ENCODE measurements at places on chromosomes 7 and 10.

DNA sequence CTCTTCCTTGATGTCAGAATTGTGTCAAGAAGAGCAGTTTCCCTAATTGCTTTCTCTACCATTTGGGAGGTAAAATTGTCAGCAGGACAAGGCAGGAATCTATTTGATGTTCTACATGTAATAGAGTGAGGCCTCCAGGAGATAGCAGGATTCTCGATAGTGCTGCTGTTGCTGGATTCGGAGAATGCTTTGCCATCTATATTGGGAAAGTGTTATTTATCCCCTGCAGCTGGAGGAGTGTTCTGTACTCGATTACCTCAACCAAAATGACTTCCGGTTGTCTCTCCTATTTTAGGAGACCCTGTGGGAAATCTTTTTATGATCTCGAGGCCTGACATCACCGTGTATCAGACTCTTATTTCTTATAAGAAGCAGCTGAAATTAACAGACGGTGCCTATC lies 217.1 kb downstream of the TMEM178B start:
- no peak for DNase-seq

- no peak for DNase-seq
Measured at GRCh38 chr7:108596560-108596959, 26.9 kb downstream of the DNAJB9 start.

DNA sequence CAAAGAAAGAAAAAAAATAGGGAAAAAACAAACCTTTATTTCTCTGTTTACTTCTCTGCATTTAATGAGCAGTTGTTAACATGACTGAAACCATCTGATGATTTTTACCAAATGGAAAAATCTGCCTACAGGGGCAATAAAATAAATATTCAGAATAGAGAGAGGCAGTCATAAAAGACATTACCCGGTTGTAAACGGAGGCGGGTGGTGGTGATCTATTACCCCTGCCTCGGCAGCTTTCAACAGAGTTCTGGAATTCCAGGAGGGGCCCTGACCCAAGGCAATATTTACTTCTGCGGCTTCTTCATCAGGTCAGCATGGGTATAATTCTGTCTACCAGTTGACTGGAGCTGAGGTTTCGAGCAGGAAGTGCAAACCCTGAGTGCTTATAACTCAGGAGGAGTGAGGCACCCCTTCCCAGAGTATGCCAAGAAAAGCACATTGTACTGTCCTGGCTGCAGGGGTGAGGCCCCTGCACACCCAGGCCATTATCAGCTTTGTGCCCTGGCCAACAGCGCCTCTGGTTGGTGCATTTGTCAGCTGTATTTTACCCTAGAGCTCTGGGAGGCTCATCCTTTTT lies 8.2 kb upstream of the CXCL12 start:
- no peak for DNase-seq

- no peak for DNase-seq
Measured at GRCh38 chr7:45590679-45591057, 16.5 kb downstream of the ADCY1 start.

DNA sequence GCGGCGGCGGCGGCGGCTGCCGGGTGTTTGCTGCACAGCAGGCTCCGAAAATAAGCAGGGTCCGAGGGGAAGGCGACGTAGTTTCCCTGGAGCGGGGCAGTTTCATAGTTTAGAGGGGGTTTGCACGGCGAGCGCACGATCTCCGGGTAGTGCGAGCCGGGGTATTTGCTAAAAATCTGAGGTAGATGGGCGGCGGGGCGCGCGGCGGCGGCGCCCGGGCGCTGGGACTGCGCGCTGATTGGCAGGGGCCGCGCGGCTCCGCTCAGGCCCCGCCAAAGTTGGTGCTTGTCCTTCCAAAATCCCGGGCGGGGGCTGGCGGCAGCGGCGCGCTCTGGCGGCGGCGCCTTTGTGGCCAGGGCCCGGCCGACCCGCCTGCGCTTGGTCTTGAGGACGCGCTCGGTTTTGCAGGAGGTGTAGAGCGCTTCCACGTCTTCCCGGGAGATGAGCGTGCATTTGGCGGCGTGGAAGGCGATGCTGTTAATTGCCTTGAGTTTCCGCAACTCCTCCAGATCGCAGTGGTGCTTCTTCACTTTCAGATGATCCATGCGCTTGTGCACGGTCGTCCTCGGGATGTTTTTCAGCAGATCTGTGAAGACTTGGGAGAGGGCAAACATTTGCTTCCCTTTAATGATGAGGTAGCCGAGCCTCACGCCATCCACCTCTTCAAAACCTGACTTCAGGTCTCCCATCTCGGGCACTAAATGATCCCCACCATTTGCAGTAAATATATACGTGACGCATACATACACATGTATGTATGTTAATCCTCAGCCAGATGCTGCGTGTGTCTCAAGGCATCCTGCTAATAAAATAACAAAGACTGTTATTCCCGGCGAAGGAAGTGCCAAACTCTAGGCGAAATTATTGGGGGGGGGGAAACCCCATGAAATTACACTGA lies 8.1 kb downstream of the SKIDA1 start:
- no peak for DNase-seq

GRCh38 chr10:80288849-80289248 lies 609 bp downstream of the MAT1A start:
- no peak for DNase-seq

- no peak for DNase-seq
Measured at GRCh38 chr10:5449823-5450222, 37.5 kb downstream of the NET1 start.

- DNase-seq: no peak
Measured at GRCh38 chr10:61992671-61993668, 91.5 kb downstream of the ARID5B start.

DNA sequence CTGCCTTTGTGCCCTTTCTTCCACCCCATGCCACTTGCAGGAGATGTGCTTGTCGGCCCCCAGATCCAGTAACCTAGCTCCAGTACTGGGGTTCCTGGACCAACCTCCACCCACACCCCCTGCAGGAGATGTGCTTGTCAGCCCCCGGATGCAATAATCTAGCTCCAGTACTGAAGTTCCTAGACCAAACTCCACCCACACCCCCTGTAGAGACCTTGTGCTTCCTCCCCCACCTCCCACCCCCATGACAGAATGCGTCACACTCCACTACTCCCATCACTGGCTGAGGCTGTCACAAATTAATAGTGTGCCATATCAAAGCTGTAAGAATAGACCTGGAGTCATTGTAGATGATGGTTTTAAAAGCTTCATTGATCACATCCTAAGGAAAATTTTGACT lies 185.0 kb downstream of the BICC1 start:
- no peak for DNase-seq

DNA sequence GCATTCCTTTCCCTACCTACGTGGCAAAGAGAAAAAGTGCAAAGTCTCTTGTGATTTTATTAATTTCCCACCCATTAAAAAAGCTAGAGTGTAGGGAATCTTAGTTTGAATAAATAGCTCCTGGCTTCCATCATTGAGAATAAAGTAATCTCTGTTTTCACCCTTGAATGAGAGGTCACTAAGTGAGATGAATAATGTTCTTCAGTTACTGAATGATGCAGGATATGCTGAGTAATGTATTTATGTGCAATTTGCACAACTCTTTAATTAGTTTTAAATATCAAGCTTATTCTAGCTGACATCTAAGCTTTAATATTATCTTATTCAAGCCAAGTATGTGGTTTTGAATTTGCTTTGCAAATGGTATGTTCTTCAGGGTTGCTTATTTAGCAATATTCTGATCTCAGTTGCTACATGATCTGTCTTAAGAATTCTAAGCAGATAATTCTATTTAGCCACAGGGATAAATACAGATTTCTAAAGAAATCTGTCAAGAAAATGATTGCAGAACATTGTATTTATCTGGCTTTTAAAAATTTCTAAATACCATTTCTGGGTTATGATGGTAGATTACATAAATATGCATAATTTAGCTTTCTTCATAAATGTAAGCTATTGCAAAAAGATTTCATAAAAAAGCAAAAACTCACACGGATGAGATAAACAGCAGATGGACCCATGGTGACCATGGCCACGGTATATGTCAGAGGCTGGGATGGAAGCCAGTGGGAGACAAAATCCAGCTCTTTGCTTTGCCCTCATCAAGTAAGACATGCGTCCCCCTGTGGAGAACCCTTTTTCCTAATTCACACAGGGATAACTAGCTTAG lies 141.0 kb downstream of the MACC1 start:
- DNase-seq: no peak

DNA sequence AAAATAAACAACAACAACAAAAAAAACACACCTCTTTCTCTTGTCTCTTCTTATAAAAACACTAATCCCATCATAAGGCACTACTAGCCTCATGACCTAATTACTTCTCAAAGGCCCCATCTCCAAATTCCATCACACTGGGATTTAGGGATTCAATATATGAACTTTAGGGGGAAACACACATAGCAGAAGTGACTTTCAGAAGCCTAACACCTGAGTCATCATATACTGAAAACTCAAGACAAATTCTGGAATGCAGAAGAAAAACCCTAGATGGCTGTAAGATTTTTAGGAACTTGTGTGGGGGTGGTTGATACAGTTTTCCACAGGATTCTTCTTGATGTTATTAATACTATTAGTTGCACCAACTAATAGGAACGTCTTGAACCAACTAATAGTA lies 33.7 kb upstream of the CSTF2T start:
- no peak for DNase-seq

DNA sequence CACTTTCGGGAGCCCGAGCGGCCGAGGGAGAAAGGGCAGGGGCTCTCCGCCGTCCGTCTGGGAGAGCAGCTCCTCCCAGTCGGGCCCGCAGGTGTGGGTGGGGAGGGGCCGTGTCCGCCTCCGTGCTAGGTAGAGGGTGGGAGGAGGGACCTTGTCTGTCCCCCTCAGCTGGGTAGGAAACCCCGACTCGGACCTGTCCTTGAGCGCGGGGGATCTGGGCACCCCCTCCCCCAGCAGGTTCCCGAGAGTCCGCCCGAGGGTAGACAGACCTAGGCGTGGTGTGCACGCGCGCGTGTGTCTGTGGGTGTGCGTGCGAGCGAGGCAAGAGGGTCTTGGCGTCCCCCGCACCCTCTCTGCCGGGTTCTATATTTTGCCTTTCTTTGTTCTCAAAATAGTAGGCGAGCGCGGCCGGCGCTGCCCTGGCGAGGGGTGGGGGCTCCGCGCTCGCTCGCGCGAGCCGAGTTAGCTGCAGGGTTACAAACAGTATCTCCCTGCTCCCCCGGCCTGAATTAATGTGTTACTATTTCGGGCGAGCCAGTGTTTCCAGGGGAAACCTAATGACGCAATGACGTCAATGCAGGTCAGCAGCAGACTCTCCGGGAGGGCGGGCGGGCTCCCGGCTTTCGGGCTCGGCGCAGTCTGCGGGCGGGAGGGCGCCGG lies 73.9 kb upstream of the LEP start:
- no peak for DNase-seq

GRCh38 chr10:82190432-82191260 lies 315.7 kb downstream of the NRG3 start:
- no peak for DNase-seq

DNA sequence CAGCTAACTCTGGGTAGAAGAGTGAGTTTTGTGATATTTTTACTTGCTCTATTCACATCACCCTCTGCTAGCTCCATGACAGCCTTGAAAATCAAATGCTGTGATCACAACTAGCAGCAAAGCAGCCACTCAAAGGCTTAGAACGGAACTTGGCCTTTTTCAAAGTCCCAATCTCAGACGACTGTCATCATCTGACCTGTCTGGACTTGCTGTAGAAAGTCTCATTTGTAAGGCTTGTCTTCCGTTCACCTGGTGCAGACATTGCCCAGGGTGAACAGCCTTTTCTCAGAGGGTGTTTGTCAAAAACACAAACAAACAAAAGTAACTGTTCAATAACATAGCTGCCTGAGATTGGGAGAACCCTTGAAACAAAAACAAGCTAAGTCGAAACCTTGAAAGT lies 458.9 kb upstream of the ADARB2 start:
- no peak for DNase-seq

DNA sequence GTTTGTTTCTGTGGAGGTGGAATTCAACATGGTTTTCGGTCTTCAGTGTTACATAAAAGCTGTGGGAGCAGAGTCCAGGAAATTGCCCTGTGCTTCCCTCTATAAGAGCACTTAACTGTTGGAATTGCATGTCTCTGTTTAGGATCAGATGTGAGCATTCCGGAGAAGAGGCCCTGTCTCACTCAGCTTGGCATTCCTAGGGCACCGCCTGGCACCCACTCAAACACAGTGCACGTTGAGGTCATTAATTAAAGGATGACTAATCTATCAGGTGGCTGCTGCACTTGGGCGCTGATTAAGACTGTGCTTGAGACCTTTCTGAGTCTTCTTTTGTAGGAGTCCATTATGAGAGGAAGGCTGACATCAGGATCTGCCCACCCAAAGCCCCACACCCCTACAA lies 82.8 kb upstream of the VIPR2 start:
- no peak for DNase-seq

DNA sequence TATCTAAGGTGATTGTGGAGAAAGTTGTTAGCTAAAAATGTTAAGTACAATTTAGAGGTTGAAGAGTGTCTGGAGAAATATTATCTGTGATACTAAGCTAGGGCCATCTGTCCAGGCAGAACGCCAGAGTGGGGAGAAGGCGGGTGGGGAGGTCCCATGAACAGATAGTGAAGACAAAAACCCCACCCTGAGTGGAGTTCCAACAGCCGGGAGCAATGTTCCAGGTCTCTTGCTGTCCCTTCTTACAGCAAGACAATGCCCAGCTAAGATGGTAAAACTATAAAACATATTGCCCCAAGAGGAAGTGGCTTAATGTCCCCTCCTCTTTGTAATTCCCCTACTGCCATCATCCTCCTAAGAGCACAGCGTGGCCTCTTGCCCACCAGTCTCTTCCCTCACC lies 10.4 kb upstream of the IL15RA start:
- DNase-seq: no peak

- no peak for DNase-seq
Measured at GRCh38 chr7:55214707-55215106, 150.4 kb upstream of the LANCL2 start.

GRCh38 chr10:73225518-73225917 lies 21.5 kb downstream of the DNAJC9 start:
- DNase-seq: no peak

- no peak for DNase-seq
Measured at GRCh38 chr10:76089556-76090180, 658.2 kb downstream of the LRMDA start.

- no peak for DNase-seq
Measured at GRCh38 chr10:120607016-120607709, 150.1 kb downstream of the PLPP4 start.

Data from stimulated activated CD4-positive, alpha-beta T cell treated with anti-CD3 and anti-CD28 coated beads, Interleukin-1b, Interleukin-23, amount 100 ng/mL, for 24 hours (primary cell).